ENCODE measurements at places on chromosomes 5 and 9.
A peak's percentile ranks its signal among the peaks of the same experiment; 100 is the strongest.

DNA sequence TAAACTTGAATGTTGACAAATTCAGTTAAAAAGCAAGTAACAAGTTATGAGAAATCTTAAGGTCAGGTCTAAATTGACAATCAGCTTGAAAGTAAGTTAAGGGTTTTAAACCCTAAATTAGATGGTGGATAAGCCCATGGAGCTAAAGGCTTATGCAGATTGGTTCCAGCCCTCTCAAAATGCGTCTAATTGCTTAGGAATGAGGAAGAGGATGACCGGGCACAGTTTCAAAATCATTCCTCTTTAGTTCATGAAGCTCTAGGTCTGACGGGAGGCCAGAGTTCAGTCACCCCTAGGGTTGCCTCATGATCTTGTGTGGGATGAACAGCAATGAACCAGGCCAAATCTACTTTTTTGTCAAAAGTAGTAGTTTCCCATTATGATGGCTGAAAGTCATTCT is 75.4 kb downstream of the SLC38A9 start:
- DNase-seq: no peak

GRCh38 chr5:154244476-154244875 is 53.9 kb downstream of the GALNT10 start:
- DNase-seq: no peak

GRCh38 chr5:151596828-151597539 is 5.9 kb upstream of the FAT2 start:
- no peak for DNase-seq

DNA sequence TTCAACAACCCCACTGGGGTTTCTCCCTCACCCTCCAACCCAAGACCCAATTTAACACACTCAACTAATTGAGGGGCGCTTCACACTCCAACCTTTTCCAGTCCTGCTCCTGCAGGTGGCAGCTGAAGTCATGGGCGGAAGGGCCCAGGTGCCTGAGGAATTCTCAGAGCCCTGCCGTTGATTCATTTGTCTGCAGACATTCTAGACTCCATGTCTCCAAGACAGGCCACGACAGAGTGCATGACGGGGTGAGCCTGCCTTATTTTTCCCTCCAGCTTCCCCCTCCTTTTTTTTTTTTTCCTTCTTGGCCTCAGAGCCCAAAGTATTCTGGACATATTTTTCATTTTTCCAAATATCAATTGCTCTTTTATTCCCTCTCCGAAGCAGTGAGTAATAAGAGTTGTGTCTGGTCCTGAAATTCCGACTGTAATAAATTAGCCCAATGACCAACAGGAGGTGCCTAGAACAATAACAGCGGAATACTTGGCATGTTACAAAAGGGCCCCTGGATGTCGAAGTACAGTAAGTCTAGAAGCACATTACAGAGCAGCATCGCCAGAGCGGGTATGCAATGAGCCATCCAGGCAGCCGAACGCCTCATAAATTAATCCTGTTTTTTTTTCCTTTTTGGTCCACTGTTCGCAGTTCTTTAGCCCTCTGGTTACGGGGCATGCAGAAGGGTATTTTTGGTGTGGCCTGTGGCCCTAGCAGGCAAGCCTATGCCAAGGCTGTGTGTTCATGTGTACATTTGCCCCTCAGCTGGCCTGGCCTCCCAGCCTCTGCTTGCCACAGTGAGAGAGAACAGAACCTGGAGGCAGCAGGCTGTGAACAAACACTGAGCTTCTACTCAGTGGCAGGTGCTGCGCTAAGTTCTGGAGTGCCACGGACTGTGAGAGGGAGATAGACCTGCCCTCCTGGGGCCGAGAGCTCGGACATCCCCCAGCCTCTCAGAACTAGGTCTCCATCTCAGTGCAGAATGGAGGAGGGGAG is 8.6 kb upstream of the SMIM23 start:
- no peak for DNase-seq

- DNase-seq: no peak
Observed at GRCh38 chr5:77423022-77423750, 68.9 kb downstream of the WDR41 start.

- no peak for DNase-seq
Observed at GRCh38 chr5:74895906-74896305, 29.7 kb upstream of the FAM169A start.

DNA sequence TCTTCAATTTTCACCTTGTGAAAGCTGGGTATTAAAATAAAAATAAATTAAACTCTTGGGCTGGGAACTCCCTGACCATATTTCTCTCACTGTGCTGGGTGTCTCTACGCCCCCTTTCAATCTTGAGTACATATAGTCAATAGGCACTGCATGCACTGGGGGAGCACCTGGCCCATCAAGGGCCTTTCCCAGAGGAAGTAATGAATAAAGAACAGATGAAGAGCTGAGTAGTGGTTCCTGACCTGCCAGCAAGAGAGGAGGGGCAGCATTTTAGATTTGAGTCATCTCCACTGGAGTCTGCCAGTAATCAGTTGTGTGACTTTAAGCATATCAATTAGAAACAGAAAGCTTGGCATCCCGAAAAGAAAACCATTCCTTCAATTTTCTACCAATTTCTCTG is 6.2 kb downstream of the MAPKAP1 start:
- no peak for DNase-seq

DNA sequence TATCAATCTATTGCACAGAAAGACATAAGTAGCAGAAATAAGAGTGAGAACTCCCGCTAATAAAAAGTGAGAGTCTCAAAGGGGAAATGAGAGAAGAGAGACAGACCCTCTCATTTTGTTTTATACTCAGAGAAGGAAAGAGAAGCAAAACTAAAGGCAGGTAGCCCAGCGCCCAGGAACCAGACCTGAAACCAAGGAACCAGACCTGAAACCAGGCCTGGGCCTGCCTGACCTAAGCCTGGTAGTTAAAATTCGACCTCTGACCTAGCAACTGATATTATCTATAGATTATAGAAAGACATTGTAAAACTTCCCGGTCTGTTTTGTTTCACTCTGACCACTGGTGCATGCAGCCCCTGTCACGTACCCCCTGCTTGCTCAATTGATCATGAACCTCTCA is 134.5 kb upstream of the SEMA6A start:
- no peak for DNase-seq

DNA sequence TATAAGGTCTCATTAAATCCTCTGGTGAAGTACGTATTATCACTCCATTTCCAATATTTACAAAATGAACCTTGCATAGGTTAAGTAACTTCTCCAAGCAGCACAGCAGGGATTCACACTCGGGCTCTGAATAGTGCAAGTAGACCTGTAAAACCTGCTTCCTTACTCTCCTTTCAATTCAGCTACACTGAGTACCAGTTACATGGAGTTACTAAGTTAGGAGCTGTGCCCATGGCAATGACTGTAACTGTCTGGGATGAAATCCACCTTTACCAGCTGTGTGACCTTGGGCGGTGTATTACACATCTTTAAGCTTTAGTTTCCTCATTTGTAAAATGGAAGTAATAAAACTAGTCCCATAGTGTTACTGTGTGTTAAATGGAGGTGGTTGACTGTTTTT is 15.9 kb upstream of the MOB3B start:
- DNase-seq: no peak

- no peak for DNase-seq
Observed at GRCh38 chr9:69745716-69746437, 13.9 kb downstream of the PTAR1 start.

DNA sequence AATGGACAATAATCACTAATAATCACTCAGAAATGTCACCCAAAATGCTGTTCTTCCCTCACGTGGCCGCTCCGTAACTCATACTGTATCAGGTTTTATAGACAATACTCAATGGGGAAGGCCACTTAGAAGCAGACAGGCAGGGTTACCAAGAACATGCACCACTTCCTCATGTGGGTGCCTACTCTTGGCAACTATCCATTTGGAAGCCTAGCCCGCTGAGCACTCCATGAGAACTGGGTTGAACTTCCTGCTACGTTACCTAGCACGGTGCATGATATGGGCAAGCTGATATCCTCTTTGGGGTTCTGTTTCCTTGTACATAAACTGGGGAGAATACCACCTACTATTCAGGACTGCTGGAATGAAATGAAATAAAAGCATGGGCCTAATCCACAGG is 14.3 kb downstream of the DAP start:
- DNase-seq: no peak

DNA sequence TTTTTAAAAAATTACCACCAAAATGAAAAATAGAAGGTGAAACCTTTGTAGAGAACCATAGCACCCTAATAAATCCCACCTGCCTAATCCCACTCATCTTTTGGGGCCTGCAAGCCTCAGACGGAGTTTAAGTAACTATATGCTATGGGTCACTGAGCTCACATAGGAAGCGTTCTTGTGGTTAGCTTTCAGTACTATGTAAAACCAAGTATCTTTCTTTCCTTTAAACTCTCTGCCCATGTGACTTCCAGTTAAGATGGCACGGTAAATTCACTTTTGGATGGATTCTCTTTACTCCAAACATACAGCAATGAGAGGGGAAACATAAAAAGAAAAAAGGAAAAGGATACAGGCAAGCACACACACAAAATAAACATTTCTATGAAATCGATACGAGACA is 50.9 kb downstream of the FANCC start:
- no peak for DNase-seq

DNA sequence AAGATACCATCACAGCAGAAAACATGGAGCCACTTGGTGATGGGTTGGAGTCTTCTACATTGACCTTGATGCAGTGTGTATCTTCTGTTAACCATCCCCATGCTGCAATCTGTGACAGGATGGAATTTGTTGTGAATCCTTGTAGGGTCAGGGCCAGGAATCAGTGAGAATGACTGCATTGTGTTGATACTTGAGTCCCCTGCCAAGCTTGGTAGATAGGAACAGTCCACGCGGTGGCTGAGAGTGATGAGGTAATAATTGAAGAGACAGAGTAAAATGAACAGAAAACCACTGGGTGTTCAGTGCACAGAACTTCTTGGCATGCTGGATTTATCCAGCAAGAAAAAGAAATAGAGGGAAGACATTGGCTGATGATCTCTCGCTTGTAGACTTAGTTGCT is 217.5 kb downstream of the MAN2A1 start:
- DNase-seq: no peak

GRCh38 chr9:132823370-132824145 is 54.5 kb downstream of the AK8 start:
- no peak for DNase-seq

- peak; percentile 42 for DNase-seq
Observed at GRCh38 chr5:90932052-90932699, 373.6 kb downstream of the ADGRV1 start.

DNA sequence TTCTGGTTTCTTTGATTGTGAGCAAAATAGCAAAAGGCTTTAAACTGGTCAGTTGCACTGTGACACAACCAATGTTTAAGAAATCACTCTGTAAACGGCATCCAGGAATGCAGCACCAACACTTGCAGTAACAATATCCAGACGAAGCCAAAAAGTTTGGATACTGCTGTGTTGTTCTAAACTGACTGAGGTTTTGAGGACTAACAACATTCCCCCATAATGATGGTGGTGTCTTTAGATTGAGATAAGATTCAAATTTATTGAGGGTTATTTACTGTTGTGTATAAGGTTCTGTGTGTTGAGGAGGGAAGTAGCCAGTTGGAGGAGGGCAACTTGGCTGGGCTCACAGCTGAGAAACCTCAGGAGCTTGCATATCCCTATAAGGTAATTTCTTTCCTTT is 353.6 kb downstream of the BNC2 start:
- DNase-seq: no peak

GRCh38 chr9:130636648-130637020 is 27.8 kb upstream of the PRDM12 start:
- no peak for DNase-seq

GRCh38 chr5:142748568-142749249 is 21.5 kb upstream of the ARHGAP26 start:
- DNase-seq: peak; percentile 58

DNA sequence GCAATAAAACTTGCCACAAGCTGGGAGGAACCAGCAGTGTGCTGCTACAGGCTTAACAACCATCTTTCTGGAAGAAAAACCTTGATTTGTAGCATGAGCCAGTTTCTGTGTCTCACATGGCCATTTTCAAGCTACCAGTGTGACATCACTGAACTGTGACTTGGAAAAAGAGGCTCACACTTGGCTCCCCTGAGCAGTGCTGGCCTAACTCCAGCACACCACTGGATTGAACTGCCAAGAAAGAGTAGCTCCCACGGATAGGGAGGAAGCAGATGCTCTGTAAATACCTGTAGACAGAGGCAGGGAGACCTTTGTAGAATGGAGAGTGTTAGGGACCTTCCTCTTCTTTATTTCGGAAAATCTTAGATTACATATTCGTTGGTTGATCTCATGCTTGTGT is 197.9 kb downstream of the SH3GL2 start:
- no peak for DNase-seq

GRCh38 chr5:67092535-67092934 is 104.1 kb downstream of the CD180 start:
- DNase-seq: no peak

- no peak for DNase-seq
Observed at GRCh38 chr5:40191150-40191549, 488.6 kb upstream of the PTGER4 start.

DNA sequence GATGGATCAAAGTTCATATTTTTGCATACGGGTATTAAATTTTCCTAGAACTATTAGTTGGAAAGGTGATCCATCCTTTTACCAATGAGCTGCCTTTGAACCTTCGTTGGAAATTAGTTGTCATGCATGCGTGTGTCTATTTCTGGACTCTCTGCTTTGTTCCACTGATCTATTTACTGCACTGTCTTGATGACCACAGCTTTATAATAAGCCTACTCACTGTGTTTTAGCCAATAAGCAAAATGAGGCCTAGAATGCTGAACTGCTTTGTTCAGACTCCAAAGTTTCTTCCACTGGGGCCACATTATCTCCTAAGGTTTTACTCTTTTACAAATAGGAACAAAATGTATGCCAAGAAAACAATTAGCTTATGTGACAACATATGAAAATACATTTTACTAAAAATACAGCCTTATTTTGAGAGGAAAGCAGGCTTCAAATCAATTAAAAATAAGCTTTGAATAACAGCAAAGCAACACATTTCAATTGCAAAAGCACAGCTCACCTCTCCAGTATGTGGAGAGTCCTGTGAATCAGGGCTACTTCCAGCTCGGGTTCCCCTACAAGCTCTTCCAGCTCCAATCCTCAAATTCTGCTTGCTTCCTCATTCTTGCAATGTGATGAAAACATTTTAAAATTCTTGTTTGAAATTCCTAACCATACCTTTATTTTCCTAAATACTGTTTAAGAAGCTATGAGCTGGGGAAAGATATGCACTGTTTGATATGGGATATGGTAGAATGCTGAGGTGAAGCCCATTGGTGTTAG is 72.0 kb downstream of the RETREG1 start:
- no peak for DNase-seq

GRCh38 chr9:113558632-113559502 is 95.3 kb downstream of the RGS3 start:
- DNase-seq: no peak

GRCh38 chr5:17012289-17012688 is 76.2 kb upstream of the MYO10 start:
- no peak for DNase-seq

- DNase-seq: no peak
Observed at GRCh38 chr5:66633754-66634153, 37.6 kb downstream of the MAST4 start.

GRCh38 chr5:136764601-136765000 is 399.3 kb upstream of the TRPC7 start:
- no peak for DNase-seq

- DNase-seq: no peak
Observed at GRCh38 chr9:103362986-103363385, 367.9 kb downstream of the CYLC2 start.

GRCh38 chr9:114973216-114973615 is 42.8 kb upstream of the TNFSF8 start:
- DNase-seq: no peak

- DNase-seq: no peak
Observed at GRCh38 chr5:98588215-98588614, 185.2 kb upstream of the RGMB start.

GRCh38 chr5:6820851-6821479 is 107.7 kb downstream of the TENT4A start:
- DNase-seq: peak; percentile 30

- DNase-seq: no peak
Observed at GRCh38 chr9:32326146-32326545, 58.3 kb upstream of the ACO1 start.

Data from CD4-positive, alpha-beta T cell treated with Interleukin-12 subunit alpha and Interleukin-12 subunit beta, for 1 hour (primary cell).